ENCODE measurements at places on chromosomes 1 and 21.

DNA sequence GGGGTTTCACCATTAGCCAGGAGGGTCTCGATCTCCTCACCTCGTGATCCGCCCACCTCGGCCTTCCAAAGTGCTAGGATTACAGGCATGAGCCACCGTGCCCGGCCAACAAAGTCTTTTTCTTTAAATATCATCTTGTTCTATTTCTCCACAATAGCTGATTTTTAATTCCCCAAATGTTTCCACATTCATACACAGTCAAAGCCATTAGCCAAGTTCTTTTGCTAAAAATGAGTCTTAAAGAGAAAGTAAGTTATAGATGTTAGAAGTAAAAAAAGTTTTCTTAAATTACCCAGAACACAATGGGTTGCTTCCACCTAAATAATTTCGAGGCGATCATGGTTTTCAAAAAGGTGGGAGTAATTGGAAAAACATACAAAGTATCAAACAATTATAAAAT is 30.6 kb downstream of the C2CD2 start:
- no peak for DNase-seq

DNA sequence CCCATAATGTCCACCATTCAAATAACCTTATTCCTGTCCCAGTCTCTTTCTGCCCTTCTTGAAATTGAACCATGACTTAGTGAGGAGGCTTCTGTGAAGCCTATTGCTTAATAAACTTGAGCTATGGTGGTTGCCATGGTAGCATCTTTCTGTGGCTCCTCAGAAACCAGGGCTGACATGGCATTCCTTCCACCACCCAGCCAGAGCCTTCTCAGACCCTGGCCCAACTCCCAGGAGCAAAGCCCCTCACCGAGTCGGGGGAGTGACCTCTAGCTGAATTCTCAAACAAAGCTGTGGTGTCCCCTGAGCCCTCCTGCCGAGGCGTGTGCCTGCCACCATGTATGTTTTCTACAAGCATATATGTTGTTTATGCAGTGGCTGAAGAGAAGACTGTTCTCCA is 259.1 kb downstream of the CACNA1E start:
- no peak for DNase-seq

DNA sequence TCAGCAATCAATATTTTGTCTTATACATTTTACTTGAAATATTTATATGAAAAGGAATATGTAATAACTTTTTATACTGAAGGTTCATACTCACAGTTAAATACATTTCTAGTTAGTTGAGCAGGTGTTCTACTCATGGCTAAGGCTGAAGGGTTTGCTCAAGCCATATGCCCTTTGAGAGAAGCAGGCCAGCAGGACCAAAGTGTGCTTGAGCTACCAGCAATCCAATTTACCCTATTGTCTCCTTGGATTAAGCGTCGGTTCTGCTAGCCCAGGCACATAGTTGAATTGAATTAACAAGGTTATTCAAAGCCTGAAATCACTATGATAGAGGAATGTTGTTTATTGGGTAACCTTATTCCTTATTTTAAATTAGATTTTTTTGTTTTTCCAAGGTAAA is 151.5 kb upstream of the BACE2 start:
- DNase-seq, result no peak

DNA sequence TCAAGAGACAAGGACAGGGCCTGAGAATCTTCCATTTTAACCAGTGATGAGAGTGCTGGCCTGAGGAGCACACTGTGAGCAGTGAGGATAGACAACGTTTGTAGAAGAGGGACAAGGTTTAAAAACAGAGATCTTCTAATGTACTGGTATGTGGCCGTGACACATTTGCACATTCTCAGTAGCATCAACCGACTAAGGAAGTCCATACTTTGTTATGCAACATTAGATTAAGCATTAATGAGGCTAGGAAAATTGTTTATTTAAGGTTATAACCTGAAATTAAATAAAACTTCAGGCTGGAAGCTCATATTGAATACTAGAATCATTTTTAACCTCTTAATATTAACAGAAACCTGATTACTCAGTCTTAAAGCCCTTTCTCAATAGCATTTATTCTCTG is 99.0 kb downstream of the SLC45A1 start:
- DNase-seq, result no peak

DNA sequence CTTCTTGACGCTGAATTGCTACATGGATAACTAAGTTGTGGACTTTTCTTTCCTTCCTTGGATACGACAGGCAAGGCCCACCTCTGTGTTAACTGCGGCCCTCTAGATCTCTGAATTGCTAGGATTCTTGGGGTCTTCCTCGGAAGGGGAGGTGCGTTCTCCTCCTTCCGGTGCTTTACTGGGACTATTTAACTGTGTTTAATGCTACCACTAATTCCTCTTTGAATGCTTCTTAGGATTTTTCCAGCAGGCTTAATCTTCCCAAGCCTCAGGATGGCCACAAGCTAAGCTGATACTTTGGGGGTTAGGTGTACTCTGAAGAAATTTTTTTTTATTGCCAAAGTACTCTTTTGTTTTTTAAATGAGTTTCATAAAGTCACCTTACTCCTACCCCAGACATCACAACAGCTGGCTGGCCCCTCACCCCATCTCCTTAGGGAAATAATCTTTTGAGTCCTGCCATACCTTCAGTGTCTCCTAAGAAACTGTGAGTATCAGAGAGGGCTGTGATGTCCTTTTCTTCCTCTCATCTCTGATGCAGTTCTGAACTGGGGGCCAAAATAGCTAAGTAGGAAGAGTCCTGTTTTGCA is 21.4 kb downstream of the KIRREL1 start:
- DNase-seq, result no peak

DNA sequence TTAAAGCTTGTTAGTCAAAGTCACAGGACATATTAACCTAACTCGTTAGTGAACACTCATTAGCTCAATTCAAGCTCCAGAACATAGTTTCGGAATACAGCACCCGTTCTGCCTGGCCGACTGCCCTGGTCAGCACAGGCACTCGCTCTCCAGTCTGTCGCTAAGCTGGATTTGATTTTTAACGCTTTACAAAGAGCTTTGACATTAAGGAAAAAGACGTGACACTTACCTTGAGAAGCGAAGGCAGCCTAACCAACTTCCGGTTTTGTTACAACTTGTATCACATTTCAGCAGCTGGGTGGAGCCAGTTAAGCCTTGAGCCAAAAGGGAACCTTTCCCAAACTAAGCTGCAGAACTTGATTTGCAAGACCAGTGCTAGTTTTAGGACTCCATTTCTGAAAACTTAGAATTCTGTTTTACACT is at the start of gene FRRS1:
FRRS1 (minus strand) TSS at position 258 of the 423 bp plus-strand sequence. CDS start 17,867 bp downstream, outside the sequence.
- DNase-seq, result peak; percentile 68

DNA sequence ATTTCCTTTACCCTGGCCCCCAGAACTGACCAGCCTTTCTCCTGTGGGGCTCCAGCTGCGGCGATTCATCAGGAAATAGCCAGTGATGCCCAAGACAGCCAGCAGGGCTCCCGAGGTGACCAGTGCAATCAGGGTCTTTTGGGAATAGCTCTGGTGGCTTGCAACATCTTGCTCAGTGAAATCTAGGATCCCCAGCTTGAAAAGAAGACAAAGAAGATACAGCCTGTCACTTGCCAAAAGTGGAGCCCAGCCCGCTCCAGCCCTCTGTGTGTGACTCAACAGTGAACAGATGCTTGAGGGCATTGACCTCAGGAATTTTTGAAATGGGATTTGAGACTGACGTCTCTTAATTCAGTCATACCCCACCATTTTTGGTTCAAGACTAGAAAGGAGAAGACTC is 22.3 kb downstream of the CD34 start:
- peak; percentile 54 for DNase-seq

DNA sequence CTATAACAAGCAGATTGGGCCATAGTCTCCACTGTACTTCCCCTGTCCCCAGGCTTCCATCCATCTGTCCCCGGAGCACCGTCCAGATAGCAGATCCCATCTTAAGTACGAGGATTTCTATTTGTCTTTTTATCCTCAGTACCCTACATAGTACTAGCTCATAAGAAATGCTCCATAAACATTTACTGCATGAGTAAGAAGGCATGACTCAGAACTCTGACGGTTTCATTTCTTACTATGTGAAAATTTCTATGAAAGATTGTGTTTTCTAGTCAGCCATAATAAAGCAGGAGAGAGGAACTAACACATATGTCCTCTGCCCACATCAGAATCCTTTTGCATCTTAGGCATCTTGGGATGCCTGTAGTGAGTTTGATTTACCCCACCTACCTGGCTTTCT is 49.5 kb downstream of the CHD1L start:
- peak; percentile 83 for DNase-seq

GRCh38 chr1:200328379-200328778 is 81.5 kb downstream of the ZNF281 start:
- DNase-seq, result peak; percentile 61

DNA sequence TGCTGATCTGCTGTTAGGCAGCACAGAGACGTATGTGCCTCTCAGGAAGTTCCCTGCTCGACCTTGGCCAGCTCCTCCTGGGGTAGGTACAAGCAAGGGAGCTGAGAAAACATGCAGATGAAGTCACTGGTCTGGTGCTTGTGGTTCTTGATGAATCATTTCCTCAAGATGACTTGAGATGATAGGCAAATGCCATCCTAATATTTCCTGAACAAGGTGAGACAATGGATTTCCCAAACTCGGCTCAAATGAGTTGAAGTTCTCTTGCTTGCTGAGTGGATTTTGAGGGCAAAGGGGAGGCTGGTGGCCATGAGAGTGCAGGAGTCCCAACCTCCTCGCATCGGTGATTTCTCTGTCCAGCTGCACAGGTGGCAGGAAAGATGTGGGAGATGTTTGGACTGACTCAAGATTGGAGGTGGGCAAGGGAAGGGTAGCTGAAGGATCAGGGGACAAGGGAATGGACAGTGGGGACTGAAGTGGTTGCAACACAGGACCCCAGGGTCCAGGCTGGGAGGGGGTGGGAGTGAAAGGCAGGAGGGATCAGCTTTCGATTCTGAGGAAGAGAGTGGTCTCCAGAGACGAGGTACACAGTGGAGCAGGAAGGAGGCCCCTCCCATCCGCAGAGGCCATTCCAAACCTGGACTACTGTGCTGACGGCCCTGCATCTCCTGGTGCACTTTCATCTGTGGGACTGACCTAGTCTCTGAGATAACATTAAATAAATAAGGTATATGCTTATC is 63.9 kb downstream of the CAPN2 start:
- peak; percentile 81 for DNase-seq

DNA sequence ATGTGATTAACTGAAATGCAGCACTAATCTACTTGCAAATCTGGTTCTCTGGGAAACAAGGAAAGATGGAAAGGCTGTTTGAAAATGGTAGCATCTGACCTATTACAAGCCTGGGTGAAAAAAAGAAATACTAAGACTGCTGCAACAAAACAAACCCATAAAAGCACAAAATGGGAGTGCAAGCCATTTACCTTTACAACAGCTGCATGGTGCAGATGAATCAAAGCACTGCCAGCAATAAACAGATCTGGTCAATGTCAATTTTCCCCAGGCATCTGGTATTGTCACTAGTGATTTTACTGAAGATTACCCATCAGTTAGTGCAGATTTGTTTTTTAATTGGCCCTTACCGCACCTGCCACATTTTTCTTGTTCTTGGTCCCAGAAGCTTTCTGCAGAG is 1341.7 kb downstream of the PLA2G4A start:
- DNase-seq, result no peak

DNA sequence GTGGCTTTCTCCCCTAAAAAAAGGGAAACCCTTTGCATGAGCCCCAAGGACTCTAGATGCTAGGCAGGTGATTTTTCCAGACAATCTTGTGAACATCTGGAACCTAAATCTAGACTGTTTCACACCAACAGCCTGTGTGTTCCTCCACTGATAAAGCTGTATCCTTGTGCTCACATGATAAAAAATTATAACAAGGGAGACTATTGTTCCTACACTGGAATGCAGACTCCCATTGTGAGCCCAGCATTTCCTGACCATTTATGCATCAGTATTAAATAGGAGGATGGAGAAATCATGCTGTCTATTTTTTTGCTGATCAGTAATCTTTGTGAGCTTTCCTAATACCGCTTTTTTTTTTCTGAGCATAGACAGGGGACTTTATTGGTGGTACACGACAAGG is 52.5 kb downstream of the ZNF697 start:
- no peak for DNase-seq

Data from fibroblast of skin of right biceps (primary cell).